Stromal cell of bone marrow (primary cell): ENCODE measurements at places on chromosomes 1 and 21.

GRCh38 chr1:4668743-4669700 is 14.6 kb downstream of the AJAP1 start:
- DNase-seq = no peak

DNA sequence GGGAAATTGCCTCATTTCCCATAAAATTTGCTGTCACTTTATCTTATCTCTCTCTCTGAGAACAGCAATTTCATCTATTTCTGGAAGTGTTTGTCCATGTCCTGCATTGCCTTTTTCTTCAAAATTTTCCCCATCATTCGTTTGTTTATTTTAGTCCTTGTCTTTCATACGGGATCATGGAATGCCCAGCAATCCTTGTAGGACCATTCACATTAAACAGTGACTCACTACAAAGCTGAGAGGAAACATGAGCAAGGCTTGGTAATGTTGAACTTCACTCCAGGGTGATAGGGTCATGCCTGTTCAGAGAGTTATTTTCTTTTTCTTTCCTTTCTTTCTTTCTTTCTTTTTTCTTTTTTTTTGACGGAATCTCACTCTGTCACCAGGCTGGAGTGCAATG is 32.2 kb upstream of the HNRNPU start:
- peak; percentile 69 for DNase-seq

- DNase-seq = no peak
Measured at GRCh38 chr1:37157634-37158033, 123.3 kb upstream of the GRIK3 start.

GRCh38 chr1:4963251-4963650 is 308.8 kb downstream of the AJAP1 start:
- DNase-seq = no peak

GRCh38 chr1:232635778-232636356 is 5.9 kb upstream of the SIPA1L2 start:
- DNase-seq = no peak

- DNase-seq = no peak
Measured at GRCh38 chr1:53572065-53572814, 113.0 kb downstream of the DMRTB1 start.

- no peak for DNase-seq
Measured at GRCh38 chr1:181043025-181043888, 9.5 kb downstream of the MR1 start.

DNA sequence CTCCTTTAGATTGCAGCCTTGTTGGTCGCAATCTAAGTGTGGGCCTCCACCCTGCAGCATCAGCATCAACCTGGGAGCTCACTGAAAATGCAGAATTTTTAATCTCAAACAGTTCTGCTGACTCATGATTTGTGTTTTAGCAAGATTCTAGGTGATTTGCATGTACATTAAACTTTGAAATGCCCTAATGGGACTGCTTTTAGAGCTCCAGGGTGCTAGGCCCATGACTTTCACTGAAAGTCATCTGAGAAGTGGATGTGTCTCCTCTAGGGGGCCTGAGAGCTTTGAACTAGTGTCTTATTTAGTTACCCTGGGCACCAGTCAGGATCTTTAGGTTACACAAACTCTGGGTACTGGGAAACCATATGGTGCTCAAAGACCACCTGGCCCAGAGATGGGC is 9.0 kb downstream of the TRIM67 start:
- no peak for DNase-seq

DNA sequence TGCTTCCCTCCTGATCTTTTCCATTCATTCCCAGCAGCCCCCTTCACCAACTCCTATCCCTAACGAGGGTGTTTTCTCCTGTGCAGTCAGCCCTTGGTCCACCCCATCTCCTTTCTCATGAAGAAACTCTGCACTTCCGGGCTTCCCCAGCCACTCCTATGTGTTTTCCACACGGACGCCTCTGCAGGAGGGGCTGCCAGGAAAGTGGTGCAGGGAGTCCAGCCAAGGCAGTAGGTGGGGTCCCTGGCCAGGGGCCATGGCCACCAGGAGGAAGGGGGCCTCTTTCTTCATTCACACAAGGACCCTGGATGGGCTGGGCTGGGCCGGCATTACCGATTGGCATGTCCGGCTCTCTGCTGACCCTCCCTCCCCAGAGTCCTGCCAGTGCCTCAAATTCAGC is 72.8 kb upstream of the EFHD2 start:
- DNase-seq = no peak

- no peak for DNase-seq
Measured at GRCh38 chr1:84611796-84612195, 37.6 kb upstream of the CTBS start.

- DNase-seq = no peak
Measured at GRCh38 chr1:152313970-152314369, 11.1 kb downstream of the FLG start.
